ENCODE measurements at places on chromosomes 11 and 22.

DNA sequence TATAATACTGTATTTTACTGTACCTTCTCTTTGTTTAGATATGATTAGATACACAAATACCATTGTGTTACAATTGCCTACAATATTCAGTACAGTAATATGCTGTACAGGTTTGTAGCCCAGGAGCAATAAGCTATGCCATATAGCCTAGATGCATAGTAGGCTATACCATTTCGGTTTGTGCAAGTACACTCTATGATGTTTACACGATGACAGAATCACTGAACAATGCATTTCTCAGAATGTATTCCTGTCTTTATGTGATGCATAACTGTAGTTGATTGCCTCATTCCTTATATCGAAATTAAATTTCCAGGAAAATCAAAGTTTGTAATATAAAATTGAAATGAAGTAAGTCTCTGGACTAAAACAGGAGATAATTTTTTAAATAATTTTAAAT, 49.3 kb upstream of the OR5P2 start:
- DNase-seq, result no peak

- no peak for DNase-seq
These were observed 9.0 kb upstream of the PANX3 start for GRCh38 chr11:124602193-124602592.

- no peak for DNase-seq
These were observed 688.9 kb downstream of the KCNA4 start for GRCh38 chr11:29327891-29328290.

GRCh38 chr11:36077886-36078685, 134.2 kb downstream of the LDLRAD3 start:
- peak; percentile 72 for DNase-seq

GRCh38 chr22:28819253-28820096, 19.1 kb upstream of the XBP1 start:
- DNase-seq, result no peak

Measured in osteocyte (in vitro differentiated cells).